ENCODE measurements at places on chromosomes 2 and 18. TPM values are rescaled to one million over a fixed set of nuclear protein-coding genes. Genes with fewer than 3 reads are reported as not detected.

HTR2B gene
- not detected for polyA plus RNA-seq

ZAP70 gene
- not detected for polyA plus RNA-seq

ICA1L gene
- 61.4 TPM for polyA plus RNA-seq

CCDC85A gene
- 24.7 TPM for polyA plus RNA-seq

PPIG gene
- polyA plus RNA-seq, result 28.7 TPM

TSPYL6 gene
- polyA plus RNA-seq, result not detected

CHST10 gene
- polyA plus RNA-seq, result 76.1 TPM

SLC38A11 gene
- polyA plus RNA-seq, result not detected

DHRS9 gene
- not detected for polyA plus RNA-seq

EDAR gene
- not detected for polyA plus RNA-seq

DAPL1 gene
- polyA plus RNA-seq, result 0.94 TPM

CPO gene
- 1.2 TPM for polyA plus RNA-seq

STARD6 gene
- polyA plus RNA-seq, result not detected

NGEF gene
- 5.2 TPM for polyA plus RNA-seq

NTSR2 gene
- polyA plus RNA-seq, result not detected

PTGR3 gene
- 5.9 TPM for polyA plus RNA-seq

TLX2 gene
- polyA plus RNA-seq, result not detected

RAB6D gene
- 0.68 TPM for polyA plus RNA-seq

PKDCC gene
- 37.4 TPM for polyA plus RNA-seq

NUP35 gene
- polyA plus RNA-seq, result 32.6 TPM

DTNA gene
- polyA plus RNA-seq, result 53.9 TPM

FAM228A gene
- 2.6 TPM for polyA plus RNA-seq

DPP4 gene
- not detected for polyA plus RNA-seq

NMUR1 gene
- not detected for polyA plus RNA-seq

POLE4 gene
- polyA plus RNA-seq, result 35.9 TPM

MYO3B gene
- 0.11 TPM for polyA plus RNA-seq

DSC3 gene
- 0.10 TPM for polyA plus RNA-seq

BARD1 gene
- polyA plus RNA-seq, result 2.8 TPM

RIT2 gene
- 1.1 TPM for polyA plus RNA-seq

ACMSD gene
- not detected for polyA plus RNA-seq

FEV gene
- not detected for polyA plus RNA-seq

CYS1 gene
- polyA plus RNA-seq, result not detected

TMEM200C gene
- polyA plus RNA-seq, result 8.2 TPM

GKN2 gene
- polyA plus RNA-seq, result not detected

AGXT gene
- polyA plus RNA-seq, result not detected

SLC23A3 gene
- 0.28 TPM for polyA plus RNA-seq

WIPF1 gene
- 0.44 TPM for polyA plus RNA-seq

ANKRD29 gene
- polyA plus RNA-seq, result 4.9 TPM

EHD3 gene
- polyA plus RNA-seq, result 3.5 TPM

NOL4 gene
- polyA plus RNA-seq, result 61.0 TPM

ALMS1 gene
- 20.5 TPM for polyA plus RNA-seq

NPHP1 gene
- 8.0 TPM for polyA plus RNA-seq

RNASEH1 gene
- 25.0 TPM for polyA plus RNA-seq

PSD4 gene
- polyA plus RNA-seq, result 0.30 TPM

VWA3B gene
- polyA plus RNA-seq, result not detected

GATA6 gene
- not detected for polyA plus RNA-seq

HJURP gene
- 1.3 TPM for polyA plus RNA-seq

CYRIA gene
- polyA plus RNA-seq, result 64.0 TPM

GKN1 gene
- not detected for polyA plus RNA-seq

HOXD4 gene
- not detected for polyA plus RNA-seq

POTEJ gene
- 0.16 TPM for polyA plus RNA-seq

EPB41L3 gene
- polyA plus RNA-seq, result 19.6 TPM

DUSP11 gene
- 36.0 TPM for polyA plus RNA-seq

RPL37A gene
- polyA plus RNA-seq, result 1,655 TPM
